ENCODE measurements at places on chromosomes 6 and 20. TPM values are rescaled to one million over a fixed set of nuclear protein-coding genes. Genes with fewer than 3 reads are reported as not detected.

GRCh38 chr20:24739746-24740145 lies 209.3 kb upstream of the CST7 start:
- no peaks in the 10 kb centered on the region for H3K36me3 ChIP-seq
- no peak for DNase-seq
- H3K4me3 ChIP-seq, result no peak overlapping the region
- no peaks in the 10 kb centered on the region for H3K27me3 ChIP-seq

DNA sequence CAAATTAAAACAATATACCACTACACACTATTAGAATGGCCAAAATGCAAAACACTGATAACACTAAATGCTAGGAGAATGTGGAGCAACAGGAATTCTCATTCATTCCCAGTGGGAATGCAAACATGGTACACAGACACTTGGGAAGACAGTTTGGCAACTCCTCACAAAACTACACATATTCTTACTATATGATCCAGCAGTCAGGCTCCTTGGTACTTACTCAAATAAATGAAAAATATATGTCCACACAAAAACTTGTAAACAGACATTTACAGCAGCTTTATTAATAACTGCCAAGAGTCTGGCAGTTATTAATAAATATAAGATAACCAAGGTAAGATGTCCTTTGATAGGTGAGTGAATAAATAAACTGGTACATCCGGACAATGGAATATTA lies 44.9 kb downstream of the ABHD12 start:
- no peak for DNase-seq
- no peak overlapping the region for H3K27ac ChIP-seq
- no peaks in the 10 kb centered on the region for H3K36me3 ChIP-seq
- no peaks in the 10 kb centered on the region for H3K27me3 ChIP-seq
- peaks cover 5% of the 10 kb centered on the region for H3K4me1 ChIP-seq

GRCh38 chr6:3793545-3793944 lies 42.0 kb upstream of the PXDC1 start:
- H3K4me3 ChIP-seq, result no peak overlapping the region
- no peaks in the 10 kb centered on the region for H3K4me1 ChIP-seq
- H3K36me3 ChIP-seq, result no peaks in the 10 kb centered on the region
- no peak overlapping the region for H3K27ac ChIP-seq
- H3K27me3 ChIP-seq, result no peaks in the 10 kb centered on the region
- no peak for DNase-seq

- no peak overlapping the region for H3K4me3 ChIP-seq
- H3K27me3 ChIP-seq, result no peaks in the 10 kb centered on the region
- H3K36me3 ChIP-seq, result no peaks in the 10 kb centered on the region
- no peak for DNase-seq
- H3K27ac ChIP-seq, result no peak overlapping the region
Measured at GRCh38 chr6:5566718-5567117, 305.4 kb downstream of the FARS2 start.

- H3K4me3 ChIP-seq, result no peak overlapping the region
- no peak for DNase-seq
- H3K27me3 ChIP-seq, result peaks cover 2% of the 10 kb centered on the region
Measured at GRCh38 chr6:17012421-17013225, 89.2 kb upstream of the STMND1 start.

DNA sequence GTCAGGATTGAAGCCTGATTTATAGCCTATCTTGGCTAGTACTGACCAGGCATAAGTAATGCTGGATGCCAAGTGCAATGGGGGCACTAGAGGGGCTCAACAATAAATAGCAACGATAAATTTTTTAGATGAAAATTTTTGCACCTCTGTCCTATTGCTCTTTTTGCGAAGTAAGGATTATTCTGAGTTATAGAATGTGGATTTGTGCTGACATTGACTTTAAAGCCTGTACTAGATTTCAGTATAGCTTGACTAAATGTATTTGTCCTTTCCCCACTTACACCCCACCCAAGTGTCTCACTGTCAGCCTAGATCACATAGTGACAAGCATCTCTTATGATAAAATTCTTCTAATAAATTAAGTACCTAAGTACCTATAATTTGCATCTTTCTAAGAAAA lies 757.0 kb downstream of the GRIK2 start:
- no peaks in the 10 kb centered on the region for H3K36me3 ChIP-seq
- no peak overlapping the region for H3K27ac ChIP-seq
- H3K27me3 ChIP-seq, result no peaks in the 10 kb centered on the region
- no peak for DNase-seq

- no peaks in the 10 kb centered on the region for H3K36me3 ChIP-seq
- H3K27ac ChIP-seq, result no peak overlapping the region
- peaks cover 58% of the 10 kb centered on the region for H3K27me3 ChIP-seq
- no peak overlapping the region for H3K4me3 ChIP-seq
- DNase-seq, result no peak
Measured at GRCh38 chr20:63068711-63069367, 62.1 kb upstream of the BHLHE23 start.

GRCh38 chr20:46970937-46971630 lies 76.4 kb downstream of the EYA2 start:
- no peak for DNase-seq
- no peak overlapping the region for H3K27ac ChIP-seq
- no peaks in the 10 kb centered on the region for H3K27me3 ChIP-seq
- H3K4me3 ChIP-seq, result no peak overlapping the region

DNA sequence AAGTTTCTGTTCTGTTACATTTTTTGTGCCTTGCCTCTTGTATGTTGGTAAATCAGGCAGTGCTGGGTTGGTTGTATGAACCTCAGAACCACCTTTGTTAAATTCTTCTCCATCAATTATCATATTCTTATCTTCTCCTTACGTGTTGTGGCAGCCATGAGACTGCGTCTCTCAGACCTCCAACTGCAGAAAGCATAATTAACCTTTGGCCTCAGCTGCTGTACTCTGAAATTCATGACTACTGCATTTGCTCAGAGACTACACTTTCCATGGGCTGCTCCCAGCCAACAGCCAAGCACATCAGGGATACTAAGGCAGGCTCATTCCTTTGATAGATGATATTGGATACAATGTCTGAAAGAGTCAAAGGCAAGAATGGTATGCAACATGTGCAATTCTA lies 15.1 kb upstream of the SNX3 start:
- H3K27me3 ChIP-seq, result no peaks in the 10 kb centered on the region
- no peaks in the 10 kb centered on the region for H3K4me1 ChIP-seq
- H3K36me3 ChIP-seq, result no peaks in the 10 kb centered on the region
- H3K4me3 ChIP-seq, result no peak overlapping the region
- no peak overlapping the region for H3K27ac ChIP-seq

GRCh38 chr6:13156381-13156780 lies 172.0 kb downstream of the TBC1D7 start:
- H3K27me3 ChIP-seq, result no peaks in the 10 kb centered on the region
- DNase-seq, result no peak
- H3K4me3 ChIP-seq, result no peak overlapping the region
- no peaks in the 10 kb centered on the region for H3K4me1 ChIP-seq
- H3K36me3 ChIP-seq, result no peaks in the 10 kb centered on the region
- H3K27ac ChIP-seq, result no peak overlapping the region

DNA sequence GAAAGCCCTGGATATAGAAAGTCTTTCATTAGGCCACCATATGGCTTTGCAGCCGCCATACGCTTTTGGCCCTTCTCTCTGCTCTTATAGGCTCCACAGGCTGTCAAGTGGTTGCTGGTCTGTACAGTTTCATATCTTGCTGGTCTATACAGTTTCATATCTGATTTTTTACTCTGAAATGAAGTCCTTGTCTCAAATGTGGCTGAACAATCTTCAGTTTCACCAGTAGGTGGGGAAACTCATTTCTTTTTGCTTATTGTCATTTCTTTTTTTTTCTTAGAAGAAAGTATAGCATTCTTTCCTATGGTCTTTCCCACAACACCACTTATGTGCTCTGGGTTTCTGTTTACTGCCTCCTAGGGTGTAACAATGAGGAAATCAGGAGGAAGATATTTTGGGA lies 771.4 kb upstream of the MMS22L start:
- DNase-seq, result no peak
- no peaks in the 10 kb centered on the region for H3K4me1 ChIP-seq

GRCh38 chr20:10133532-10133931 lies 85.1 kb upstream of the SNAP25 start:
- H3K36me3 ChIP-seq, result no peaks in the 10 kb centered on the region
- no peaks in the 10 kb centered on the region for H3K4me1 ChIP-seq
- H3K4me3 ChIP-seq, result no peak overlapping the region
- H3K27me3 ChIP-seq, result no peaks in the 10 kb centered on the region
- DNase-seq, result no peak
- H3K27ac ChIP-seq, result no peak overlapping the region

- H3K4me1 ChIP-seq, result no peaks in the 10 kb centered on the region
- no peak for DNase-seq
- H3K27me3 ChIP-seq, result no peaks in the 10 kb centered on the region
- H3K4me3 ChIP-seq, result no peak overlapping the region
Measured at GRCh38 chr6:126264265-126264664, 75.7 kb upstream of the CENPW start.

- H3K27me3 ChIP-seq, result no peaks in the 10 kb centered on the region
- no peaks in the 10 kb centered on the region for H3K36me3 ChIP-seq
- no peak overlapping the region for H3K4me3 ChIP-seq
- no peak for DNase-seq
- H3K27ac ChIP-seq, result no peak overlapping the region
Measured at GRCh38 chr20:25490656-25491445, 83.4 kb downstream of the GINS1 start.

- no peak overlapping the region for H3K4me3 ChIP-seq
- DNase-seq, result no peak
- peaks cover 6% of the 10 kb centered on the region for H3K36me3 ChIP-seq
- H3K27me3 ChIP-seq, result no peaks in the 10 kb centered on the region
Measured at GRCh38 chr20:2149507-2149906, 47.9 kb downstream of the STK35 start.

DNA sequence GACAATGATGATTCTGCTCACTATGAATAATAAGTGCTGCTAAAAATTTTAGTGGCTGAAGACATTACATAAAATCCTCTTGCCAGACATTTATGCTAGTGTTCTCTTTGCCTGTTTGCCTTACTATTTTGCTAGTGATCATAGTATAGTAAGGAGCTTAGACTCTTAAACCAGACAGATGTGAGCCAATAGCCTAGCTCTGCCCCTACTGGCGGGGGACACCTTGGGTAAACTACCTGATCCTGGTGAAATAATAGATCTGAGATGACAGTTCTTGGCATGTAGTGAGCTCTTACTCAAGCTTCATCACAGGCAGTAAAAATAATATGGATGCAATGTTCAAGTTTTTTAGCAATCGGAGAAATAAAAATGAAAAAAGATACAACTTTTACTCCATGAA lies 18.8 kb downstream of the ENPP3 start:
- no peak overlapping the region for H3K4me3 ChIP-seq
- H3K27me3 ChIP-seq, result no peaks in the 10 kb centered on the region
- H3K36me3 ChIP-seq, result no peaks in the 10 kb centered on the region
- H3K4me1 ChIP-seq, result no peaks in the 10 kb centered on the region
- H3K27ac ChIP-seq, result no peak overlapping the region

DNA sequence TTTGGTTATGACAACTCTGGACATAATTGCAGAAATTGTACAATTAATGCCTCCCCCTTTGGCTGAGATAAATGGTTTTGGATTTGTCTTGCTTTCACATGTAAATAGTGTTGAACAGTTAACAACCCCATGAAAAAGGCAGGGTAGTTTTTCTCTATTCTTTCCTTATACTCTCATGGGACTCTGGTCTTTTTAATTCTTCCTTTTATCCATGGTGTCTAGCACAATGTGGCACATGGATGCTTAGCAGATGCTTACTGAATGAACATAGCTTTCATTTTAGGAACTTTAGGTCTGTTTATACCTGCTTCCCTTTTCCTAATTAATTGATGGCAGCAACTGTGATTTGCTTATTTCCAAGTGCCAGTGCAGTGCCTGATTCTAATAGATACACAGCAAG lies 75.6 kb downstream of the NCOA3 start:
- DNase-seq, result no peak
- no peak overlapping the region for H3K4me3 ChIP-seq
- H3K27ac ChIP-seq, result no peak overlapping the region
- no peaks in the 10 kb centered on the region for H3K36me3 ChIP-seq

- no peaks in the 10 kb centered on the region for H3K36me3 ChIP-seq
- no peak for DNase-seq
Measured at GRCh38 chr6:71072508-71072907, 115.6 kb upstream of the B3GAT2 start.

GRCh38 chr6:27133281-27134227 lies 113.9 kb upstream of the PRSS16 start:
- H3K36me3 ChIP-seq, result no peaks in the 10 kb centered on the region
- peaks cover 32% of the 10 kb centered on the region for H3K4me1 ChIP-seq
- H3K27ac ChIP-seq, result peak overlapping the region; percentile 97
- no peaks in the 10 kb centered on the region for H3K27me3 ChIP-seq

The RBPJL gene
- polyA plus RNA-seq, result 0.07 TPM

The FAM83C gene
- polyA plus RNA-seq, result 0.14 TPM

The SOX4 gene
- 85.7 TPM for polyA plus RNA-seq

The CCN6 gene
- polyA plus RNA-seq, result 0.18 TPM

The RAET1L gene
- polyA plus RNA-seq, result 3.1 TPM

The STX11 gene
- polyA plus RNA-seq, result 9.6 TPM

The ADAM33 gene
- polyA plus RNA-seq, result 3.6 TPM

Data from thymus (tissue), 14 donors.